ENCODE measurements at places on chromosomes 6 and 20.

DNA sequence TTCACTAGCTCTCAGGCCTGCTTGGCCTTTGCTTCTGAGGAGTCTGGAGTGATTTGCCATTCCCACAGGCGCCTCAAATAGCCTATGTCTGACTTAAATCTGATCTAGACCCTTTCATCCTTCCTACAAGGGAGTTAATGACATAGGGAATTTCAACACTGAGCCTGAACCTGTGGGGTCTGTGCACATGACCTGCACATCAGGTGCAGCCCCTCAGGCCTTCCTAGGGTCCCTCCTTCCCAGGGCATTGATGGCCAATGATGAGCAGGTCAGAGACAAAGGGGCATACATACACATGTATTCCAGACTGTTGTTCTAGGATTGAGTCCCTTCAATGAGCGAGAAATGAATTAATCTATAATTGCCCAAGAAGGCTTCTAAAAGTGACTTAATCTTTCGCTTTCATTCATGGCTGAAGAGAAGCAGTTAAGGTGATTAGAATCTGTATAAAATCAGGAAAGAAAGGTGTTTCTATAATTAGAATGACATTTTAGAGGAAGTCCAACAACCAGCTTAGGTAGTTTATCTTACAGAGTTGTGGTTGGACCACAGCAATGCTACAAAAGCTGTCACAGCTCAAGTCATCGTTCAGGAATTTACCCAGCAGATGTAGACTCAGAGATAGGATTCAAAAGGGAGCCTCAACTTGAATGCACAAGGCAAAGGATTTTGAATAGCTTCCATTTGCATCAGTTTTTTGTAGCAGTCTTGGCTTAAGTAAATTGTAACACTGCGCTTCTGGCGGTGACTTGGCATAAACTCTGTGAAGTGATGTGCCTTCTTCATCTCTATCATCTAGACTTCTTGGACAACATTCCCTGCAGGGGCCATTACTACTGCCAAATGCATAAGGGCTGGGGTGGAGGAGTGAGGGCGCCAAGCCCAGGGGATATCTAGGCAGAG is 27.0 kb upstream of the TBC1D7 start:
- H3K27me3 ChIP-seq, result no peaks in the 10 kb centered on the region
- DNase-seq, result peak; percentile 45
- peak overlapping the region; percentile 100 for H3K27ac ChIP-seq
- H3K36me3 ChIP-seq, result peaks cover 7% of the 10 kb centered on the region
- H3K4me3 ChIP-seq, result peak overlapping the region; percentile 74

DNA sequence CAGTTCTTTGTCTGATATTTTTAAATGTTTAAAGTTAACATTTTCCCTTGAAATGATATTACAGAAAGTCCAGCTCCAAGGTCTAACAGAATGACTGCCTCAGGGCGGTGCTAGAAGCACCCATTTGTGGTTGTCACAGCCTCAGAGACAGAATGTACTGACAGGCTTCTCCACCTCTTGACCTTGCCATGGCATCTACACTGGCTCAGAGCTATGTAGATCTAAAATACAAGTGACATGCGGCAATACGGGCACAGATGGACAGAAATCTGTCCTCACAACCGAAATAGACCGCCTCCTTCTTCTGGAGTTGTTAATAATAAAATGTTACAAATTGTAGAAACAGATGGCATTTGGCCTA is 167.2 kb upstream of the THEMIS start:
- H3K27me3 ChIP-seq, result no peaks in the 10 kb centered on the region
- H3K4me3 ChIP-seq, result no peak overlapping the region
- H3K4me1 ChIP-seq, result no peaks in the 10 kb centered on the region
- no peaks in the 10 kb centered on the region for H3K36me3 ChIP-seq
- H3K27ac ChIP-seq, result no peak overlapping the region

- no peak overlapping the region for H3K27ac ChIP-seq
- no peak overlapping the region for H3K4me3 ChIP-seq
These were observed 37.4 kb downstream of the IL22RA2 start for GRCh38 chr6:137136065-137136464.

GRCh38 chr6:43939281-43940070 is 169.5 kb downstream of the VEGFA start:
- peaks cover 26% of the 10 kb centered on the region for H3K27me3 ChIP-seq
- H3K4me3 ChIP-seq, result no peak overlapping the region
- no peak for DNase-seq

- H3K27ac ChIP-seq, result no peak overlapping the region
- H3K36me3 ChIP-seq, result no peaks in the 10 kb centered on the region
- H3K27me3 ChIP-seq, result no peaks in the 10 kb centered on the region
- H3K4me1 ChIP-seq, result no peaks in the 10 kb centered on the region
These were observed 508.9 kb upstream of the JAG1 start for GRCh38 chr20:11182720-11183119.

GRCh38 chr6:124888581-124889371 is 73.5 kb upstream of the RNF217 start:
- no peaks in the 10 kb centered on the region for H3K27me3 ChIP-seq
- no peak overlapping the region for H3K4me3 ChIP-seq
- H3K4me1 ChIP-seq, result peaks cover 11% of the 10 kb centered on the region

DNA sequence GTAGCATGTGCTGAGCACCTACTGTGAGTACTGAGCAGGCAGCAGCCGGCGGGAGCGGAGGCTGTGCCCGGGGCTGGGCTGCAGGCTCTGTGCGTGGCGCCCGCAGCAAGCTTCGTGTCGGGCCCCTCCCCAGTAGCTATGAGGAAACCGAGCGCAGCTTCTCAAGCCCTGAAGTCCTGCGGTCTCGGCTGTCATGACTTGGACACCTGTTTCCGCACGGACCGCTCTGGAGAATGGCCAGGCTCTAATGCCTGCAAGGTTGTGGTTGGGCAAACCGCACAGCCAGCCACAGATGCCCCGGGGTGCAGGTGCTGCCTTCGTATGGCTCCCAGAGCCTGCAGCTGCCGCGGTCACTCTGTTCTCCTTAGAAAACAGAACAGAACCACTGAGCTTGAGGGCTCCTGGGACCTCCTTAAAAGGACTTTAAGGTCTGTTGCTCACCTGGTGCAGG is 33.7 kb downstream of the PYGB start:
- H3K36me3 ChIP-seq, result peaks cover 20% of the 10 kb centered on the region
- H3K4me3 ChIP-seq, result no peak overlapping the region
- peak; percentile 36 for DNase-seq
- H3K4me1 ChIP-seq, result peaks cover 13% of the 10 kb centered on the region

GRCh38 chr6:111642463-111643158 is 36.9 kb upstream of the TRAF3IP2 start:
- H3K4me1 ChIP-seq, result peaks cover 5% of the 10 kb centered on the region
- H3K36me3 ChIP-seq, result no peaks in the 10 kb centered on the region
- no peak overlapping the region for H3K27ac ChIP-seq
- DNase-seq, result peak; percentile 64
- no peak overlapping the region for H3K4me3 ChIP-seq
- H3K27me3 ChIP-seq, result no peaks in the 10 kb centered on the region

GRCh38 chr20:24682496-24682985 is 213.1 kb downstream of the SYNDIG1 start:
- peaks cover 15% of the 10 kb centered on the region for H3K27me3 ChIP-seq
- no peak for DNase-seq
- H3K4me1 ChIP-seq, result no peaks in the 10 kb centered on the region
- H3K27ac ChIP-seq, result no peak overlapping the region

- H3K36me3 ChIP-seq, result peaks cover 9% of the 10 kb centered on the region
- peak overlapping the region; percentile 12 for H3K27ac ChIP-seq
- no peaks in the 10 kb centered on the region for H3K27me3 ChIP-seq
- H3K4me1 ChIP-seq, result peaks cover 57% of the 10 kb centered on the region
These were observed 10.8 kb downstream of the SENP6 start for GRCh38 chr6:75612434-75612833.

DNA sequence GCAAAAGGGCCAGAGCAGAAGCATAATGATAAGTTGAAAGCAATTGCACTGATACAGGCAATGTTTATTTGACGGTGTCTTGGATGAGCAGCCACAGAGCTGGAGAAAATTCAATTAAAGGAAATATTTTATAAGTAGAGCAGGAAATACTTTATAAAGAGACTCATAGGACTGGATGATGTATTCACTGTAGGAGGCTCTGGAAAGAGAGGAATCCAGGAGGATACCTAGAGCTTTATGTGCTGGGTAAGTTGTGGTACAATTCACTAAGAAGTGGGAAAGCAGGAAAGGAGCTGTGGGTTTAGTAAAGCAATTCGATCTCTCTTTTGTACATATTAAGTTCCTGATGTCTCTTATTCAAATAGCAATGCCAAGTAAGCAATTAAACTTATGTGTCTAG is 86.3 kb downstream of the C6orf118 start:
- no peak for DNase-seq
- no peaks in the 10 kb centered on the region for H3K4me1 ChIP-seq
- H3K36me3 ChIP-seq, result no peaks in the 10 kb centered on the region

DNA sequence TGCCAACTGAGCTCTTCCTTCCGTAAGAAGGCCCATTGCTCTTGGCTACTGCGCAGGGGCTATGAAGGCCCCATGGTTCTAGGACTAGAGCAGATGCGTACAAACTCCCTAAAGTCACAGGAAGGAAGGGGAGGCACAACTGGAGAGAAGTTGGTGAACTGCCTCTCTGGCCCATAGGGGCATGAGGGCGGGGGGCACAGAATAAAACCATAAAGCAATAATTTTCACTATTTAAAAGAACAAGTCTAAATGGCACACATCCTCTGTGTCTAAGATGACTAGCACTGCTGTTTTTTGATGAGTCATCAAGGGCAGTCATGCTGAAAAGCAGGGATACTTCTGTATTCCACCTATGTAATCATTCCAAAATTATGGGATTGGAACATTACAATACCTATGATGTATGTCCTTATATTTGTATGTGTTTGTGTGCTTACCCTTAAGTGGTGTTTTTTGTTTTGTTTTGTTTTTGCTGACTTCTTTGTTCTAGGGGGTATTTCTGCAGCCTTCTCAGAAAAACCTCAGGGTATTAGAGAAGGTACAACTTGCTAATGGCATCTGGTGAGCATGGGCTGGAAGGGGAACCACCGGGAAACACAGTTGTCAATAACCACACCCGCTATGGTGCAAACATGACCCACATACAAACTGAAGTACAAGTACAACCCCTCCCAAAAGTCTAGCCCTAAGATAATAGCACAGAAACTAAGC is 36.9 kb downstream of the B4GALT5 start:
- no peaks in the 10 kb centered on the region for H3K36me3 ChIP-seq
- no peak overlapping the region for H3K4me3 ChIP-seq
- peak overlapping the region; percentile 75 for H3K27ac ChIP-seq

DNA sequence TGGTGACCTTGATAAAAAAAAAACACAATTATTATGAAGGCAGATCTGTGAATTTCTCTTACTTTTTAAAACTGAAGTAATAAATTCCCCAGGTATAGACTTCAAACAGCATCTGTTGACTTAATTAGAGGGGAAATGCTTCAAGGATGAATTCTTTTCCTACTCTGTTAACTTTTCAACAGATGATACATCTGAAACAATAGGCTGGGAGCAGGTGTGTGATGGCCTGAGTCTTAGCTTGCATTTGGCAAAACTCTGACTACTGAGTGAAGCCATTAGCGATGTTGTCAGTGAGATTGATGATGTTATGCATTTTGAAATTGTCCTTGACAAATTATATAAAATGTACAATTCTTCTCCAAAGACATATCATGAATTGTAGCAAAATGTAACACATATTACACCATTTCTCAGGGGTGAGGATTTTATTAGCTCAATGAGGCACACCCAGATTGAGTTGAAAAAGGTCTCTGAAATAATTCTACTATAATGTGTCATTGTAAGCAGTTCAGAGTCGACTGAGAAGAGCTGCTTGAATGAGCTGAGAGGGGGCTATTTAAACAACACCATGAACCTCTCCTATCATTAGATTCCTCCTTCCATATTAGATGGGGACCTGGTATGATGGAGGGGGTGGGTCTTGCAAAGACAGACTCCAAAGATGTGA is 39.6 kb upstream of the OGFRL1 start:
- peaks cover 4% of the 10 kb centered on the region for H3K27me3 ChIP-seq
- H3K4me3 ChIP-seq, result no peak overlapping the region
- no peak for DNase-seq
- H3K27ac ChIP-seq, result no peak overlapping the region

- no peaks in the 10 kb centered on the region for H3K36me3 ChIP-seq
- H3K27me3 ChIP-seq, result no peaks in the 10 kb centered on the region
- DNase-seq, result no peak
- H3K27ac ChIP-seq, result no peak overlapping the region
- H3K4me3 ChIP-seq, result no peak overlapping the region
These were observed 371.1 kb upstream of the POU3F2 start for GRCh38 chr6:98463038-98464000.

- H3K4me3 ChIP-seq, result no peak overlapping the region
- peaks cover 16% of the 10 kb centered on the region for H3K27me3 ChIP-seq
- peaks cover 3% of the 10 kb centered on the region for H3K4me1 ChIP-seq
- DNase-seq, result no peak
- H3K36me3 ChIP-seq, result no peaks in the 10 kb centered on the region
- no peak overlapping the region for H3K27ac ChIP-seq
These were observed 17.2 kb upstream of the LRRN4 start for GRCh38 chr20:6070829-6071695.

DNA sequence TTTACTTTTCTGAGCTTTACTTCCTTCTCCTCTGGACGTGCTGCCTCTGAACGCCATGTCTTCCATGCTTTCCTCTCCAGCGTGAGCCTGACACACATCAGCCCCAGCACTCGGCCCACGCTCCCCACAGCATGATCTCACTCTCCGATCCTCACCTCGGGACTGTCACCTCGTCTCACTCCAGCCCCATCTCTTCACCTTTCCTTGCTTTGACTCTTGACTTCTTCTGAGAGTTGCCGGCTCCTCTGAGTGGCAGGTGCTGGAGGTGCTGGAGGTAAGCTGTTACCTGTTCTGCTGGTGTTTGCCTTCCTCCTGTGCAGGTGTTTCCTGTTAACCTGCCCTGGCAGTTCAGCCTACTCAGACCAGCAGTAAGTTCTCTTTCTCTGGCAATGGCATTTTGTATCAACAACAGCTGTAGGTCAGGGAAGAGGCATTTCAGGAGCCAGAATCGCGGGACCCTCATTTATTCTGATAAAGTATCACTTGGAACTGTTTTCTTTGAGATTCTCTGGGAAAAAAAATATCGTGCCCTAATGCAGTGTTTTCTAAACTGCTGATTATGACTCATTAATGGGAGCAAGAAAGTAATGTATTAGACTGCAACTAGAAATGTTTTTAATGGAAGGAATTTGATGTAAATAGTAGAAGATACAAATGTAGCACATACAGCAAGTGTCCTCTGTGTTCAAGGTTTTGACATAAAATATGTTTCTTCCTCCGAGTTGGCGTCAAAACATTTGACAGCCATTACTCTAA is 106.5 kb downstream of the ARID1B start:
- no peaks in the 10 kb centered on the region for H3K27me3 ChIP-seq
- no peak overlapping the region for H3K27ac ChIP-seq
- H3K4me1 ChIP-seq, result peaks cover 26% of the 10 kb centered on the region

Measured in activated naive CD4-positive, alpha-beta T cell treated with anti-CD3 and anti-CD28 coated beads, Interleukin-2, amount 10 ng/mL, durations not matched to agents 7 days and 5 days (primary cell).